ENCODE measurements at places on chromosomes 5 and 9.
A peak's percentile ranks its signal among the peaks of the same experiment; 100 is the strongest.

DNA sequence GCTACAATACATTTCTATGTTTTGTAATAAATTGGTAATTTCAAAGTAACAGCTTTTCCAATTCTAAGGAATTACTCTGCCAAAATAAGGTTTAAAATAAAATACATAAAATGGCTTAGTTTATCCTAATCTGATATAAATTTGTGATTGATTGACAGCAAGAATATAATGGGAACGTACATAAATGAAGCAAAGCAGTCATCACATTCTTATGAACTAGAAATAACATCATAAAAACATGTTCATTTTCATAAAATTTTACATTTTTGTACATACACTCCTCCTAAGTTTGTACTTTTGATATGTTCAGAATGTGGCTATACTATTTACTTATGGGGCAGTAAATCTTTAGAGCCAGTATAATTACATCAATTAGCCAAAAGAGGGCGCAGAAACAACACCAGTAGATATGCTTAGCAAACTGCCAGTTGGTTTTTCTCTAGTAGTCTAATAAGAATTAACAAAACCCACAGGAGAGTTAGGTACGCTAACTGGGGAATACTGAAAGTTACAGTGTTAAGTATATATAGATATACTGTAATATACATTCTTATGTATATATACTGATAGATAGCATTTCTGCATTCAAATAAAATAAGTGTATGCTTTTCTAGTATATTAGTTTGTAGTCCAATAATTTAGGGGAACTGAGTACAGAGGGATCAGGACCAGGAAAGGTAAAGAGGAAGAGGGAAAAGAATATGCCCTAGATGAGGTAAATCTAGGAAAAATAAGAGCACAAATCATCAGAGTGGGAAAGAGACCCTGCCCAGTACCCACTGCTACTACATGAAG, 76.8 kb downstream of the ZDHHC21 start:
- no peak for DNase-seq

- DNase-seq, result no peak
These were observed 61.7 kb downstream of the LIFR start for GRCh38 chr5:38494763-38495162.

DNA sequence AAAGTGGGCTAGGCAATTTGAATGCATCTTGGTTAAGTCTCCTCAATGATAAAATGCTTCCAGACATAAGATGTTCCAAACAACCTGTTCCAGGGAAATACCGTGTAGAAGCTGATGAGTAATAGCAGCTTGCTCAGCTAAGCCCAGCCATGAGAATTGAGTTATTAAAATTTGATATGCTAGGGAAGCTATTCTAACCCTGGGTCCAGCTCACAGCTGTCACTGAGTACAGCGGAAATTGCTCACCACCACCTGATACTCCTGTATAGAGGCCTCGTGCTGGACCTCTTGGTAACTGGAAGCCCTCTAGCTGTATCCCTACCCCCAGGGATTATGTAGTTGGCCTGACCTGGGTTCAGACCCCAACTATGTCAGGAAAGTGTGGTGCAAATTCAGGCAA, 521.3 kb upstream of the TRPC7 start:
- no peak for DNase-seq

GRCh38 chr9:72506615-72507014, 14.8 kb upstream of the TMC1 start:
- no peak for DNase-seq

DNA sequence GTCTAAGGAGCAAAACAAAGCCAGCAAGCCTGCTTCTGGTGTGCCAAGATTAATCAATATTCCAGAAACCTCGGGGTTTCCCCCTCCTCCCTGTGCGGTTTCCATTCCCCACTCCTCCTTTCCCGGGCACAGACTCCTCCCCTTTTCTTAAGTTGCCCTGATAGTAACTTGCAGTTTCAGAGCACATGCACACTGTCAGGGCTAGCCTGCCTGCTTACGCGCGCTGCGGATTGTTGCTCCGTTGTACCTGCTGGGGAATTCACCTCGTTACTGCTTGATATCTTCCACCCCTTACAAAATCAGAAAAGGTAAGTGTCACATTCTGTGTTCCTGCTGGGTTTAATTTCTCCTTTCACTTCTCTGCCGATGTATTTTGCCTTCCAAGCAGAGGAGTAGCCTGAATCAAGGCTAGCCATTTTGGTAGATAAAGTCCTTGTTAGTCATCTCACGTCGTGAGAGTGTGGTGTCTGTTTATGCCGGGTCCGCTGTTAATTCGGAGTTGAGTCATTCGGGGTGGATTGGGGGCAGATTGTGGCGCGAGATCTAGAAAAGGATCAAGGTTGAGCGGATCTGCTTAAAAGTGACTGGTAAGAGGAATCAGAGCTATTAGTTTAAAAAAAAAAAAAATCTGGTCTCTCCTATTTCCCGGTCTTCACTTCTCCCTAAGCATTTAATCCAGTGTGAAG, at the start of gene SLC1A3:
TSS of gene SLC1A3 (plus strand) at position 179 of the 686 bp plus-strand sequence. CDS start 1,818 bp downstream, outside the sequence.
- peak; percentile 40 for DNase-seq

DNA sequence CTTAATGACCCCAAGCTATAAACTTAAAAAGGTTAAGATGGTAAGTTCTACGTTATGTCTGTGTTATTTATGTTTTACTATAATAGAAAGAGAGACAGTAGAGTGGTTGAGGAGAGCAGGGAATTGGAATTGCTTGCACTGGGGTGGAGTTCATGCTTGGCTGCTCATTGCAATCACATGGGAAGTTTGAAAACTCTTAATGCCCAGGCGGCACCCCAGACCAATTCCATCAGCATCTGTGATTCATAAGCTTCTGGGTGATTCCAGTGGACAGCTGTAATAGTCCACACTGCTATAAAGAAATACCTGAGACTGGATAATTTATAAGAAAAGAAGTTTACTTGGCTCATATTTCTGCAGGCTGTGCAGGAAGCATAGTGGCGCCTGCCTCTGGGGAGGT, 323.9 kb upstream of the MSX2 start:
- DNase-seq, result no peak

DNA sequence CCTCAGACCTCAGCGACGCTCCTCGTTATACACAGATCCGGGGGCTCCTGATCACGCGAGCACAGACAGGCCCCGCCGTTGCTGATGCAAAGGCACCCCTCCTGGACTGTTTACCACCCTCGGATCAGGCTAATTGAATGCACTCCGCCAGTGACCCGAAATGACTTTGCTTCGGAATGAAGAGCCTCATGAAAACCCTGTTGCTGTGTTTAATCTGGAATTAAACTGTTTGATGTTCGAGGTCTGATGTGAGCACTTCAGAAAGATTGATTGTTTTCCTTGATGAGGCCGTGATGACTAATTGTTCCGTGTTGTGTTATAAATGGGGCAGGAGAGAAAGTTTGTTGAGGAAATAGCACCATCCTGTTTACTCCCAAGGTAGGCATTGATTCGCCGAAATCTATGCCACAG, 190.5 kb upstream of the PPP1R26 start:
- no peak for DNase-seq

DNA sequence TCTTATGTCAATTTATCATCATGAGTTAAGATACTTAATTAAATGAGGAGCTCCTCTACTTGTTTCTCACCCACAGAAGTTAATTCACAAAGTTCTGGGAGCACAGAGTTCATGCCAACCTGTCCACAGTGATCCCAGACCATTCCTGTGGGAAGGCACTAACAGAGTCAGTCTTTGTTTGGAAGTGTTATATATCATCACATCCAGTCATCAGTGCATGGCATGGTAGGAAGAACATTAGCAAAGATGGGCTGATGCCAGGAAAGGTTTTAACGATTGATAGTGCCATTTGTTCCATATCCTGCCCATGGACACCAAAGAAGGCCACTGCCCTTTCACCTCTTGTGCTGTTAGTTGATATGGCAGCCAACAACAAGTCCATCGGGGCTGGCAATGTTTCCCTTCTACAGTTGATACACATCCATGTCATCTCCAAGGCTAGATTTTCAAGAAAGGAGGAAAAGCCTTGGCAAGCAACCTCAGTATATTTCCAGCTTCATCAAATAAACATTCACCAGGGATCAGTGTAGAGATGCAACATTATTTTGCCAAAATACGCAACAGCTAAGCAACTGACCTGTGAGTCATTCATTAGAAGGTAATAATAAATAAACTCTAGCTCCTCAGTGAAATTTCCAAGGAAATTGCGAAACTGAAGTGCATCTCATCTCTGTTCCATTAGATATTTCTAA, 169.6 kb downstream of the RORB start:
- DNase-seq, result no peak

DNA sequence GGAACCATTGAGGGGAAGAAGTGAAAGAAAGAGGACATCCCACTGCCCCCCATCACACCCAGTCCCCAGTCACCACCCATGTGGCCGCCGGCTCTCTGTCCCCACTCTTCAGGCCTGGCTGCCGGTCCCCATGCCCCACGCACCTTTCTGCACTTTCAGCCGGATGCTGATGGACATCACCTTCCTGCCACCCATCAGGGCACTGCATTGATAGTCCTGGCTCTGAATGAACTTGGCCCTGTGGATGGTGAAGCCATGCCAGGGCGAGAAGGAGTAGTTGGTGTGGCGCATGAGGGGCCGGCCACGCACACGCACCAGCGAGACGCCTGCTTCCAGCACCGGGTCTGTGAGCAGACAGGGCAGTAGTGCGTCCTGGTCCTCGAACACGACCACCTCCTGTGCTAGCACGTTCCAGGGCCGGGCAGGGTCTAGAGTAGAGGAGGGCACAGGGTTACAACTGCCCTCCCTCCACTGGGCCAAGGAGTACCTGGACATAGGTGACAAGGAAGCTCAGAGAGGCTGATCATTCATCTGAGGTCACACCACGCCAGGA, 6.4 kb downstream of the CSF1R start:
- DNase-seq, result no peak

- DNase-seq, result no peak
These were observed 30.7 kb downstream of the INVS start for GRCh38 chr9:100129772-100130171.

GRCh38 chr5:1772634-1773033, 27.0 kb downstream of the MRPL36 start:
- DNase-seq, result no peak

DNA sequence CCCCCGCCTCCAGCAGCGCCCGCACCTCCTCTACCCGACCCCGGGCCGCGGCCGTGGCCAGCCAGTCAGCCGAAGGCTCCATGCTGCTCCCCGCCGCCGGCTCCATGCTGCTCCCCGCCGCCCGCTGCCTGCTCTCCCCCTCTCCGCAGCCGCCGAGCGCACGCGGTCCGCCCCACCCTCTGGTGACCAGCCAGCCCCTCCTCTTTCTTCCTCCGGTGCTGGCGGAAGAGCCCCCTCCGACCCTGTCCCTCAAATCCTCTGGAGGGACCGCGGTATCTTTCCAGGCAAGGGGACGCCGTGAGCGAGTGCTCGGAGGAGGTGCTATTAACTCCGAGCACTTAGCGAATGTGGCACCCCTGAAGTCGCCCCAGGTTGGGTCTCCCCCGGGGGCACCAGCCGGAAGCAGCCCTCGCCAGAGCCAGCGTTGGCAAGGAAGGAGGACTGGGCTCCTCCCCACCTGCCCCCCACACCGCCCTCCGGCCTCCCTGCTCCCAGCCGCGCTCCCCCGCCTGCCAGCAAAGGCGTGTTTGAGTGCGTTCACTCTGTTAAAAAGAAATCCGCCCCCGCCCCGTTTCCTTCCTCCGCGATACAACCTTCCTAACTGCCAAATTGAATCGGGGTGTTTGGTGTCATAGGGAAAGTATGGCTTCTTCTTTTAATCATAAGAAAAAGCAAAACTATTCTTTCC, 19.3 kb downstream of the CDKN2A start:
- peak; percentile 31 for DNase-seq

GRCh38 chr5:122541388-122541787, 229.4 kb downstream of the SNCAIP start:
- DNase-seq, result no peak

- DNase-seq, result no peak
These were observed 34.6 kb upstream of the CCL21 start for GRCh38 chr9:34744295-34745221.

- DNase-seq, result no peak
These were observed 186.3 kb downstream of the TLE4 start for GRCh38 chr9:79757881-79758669.

DNA sequence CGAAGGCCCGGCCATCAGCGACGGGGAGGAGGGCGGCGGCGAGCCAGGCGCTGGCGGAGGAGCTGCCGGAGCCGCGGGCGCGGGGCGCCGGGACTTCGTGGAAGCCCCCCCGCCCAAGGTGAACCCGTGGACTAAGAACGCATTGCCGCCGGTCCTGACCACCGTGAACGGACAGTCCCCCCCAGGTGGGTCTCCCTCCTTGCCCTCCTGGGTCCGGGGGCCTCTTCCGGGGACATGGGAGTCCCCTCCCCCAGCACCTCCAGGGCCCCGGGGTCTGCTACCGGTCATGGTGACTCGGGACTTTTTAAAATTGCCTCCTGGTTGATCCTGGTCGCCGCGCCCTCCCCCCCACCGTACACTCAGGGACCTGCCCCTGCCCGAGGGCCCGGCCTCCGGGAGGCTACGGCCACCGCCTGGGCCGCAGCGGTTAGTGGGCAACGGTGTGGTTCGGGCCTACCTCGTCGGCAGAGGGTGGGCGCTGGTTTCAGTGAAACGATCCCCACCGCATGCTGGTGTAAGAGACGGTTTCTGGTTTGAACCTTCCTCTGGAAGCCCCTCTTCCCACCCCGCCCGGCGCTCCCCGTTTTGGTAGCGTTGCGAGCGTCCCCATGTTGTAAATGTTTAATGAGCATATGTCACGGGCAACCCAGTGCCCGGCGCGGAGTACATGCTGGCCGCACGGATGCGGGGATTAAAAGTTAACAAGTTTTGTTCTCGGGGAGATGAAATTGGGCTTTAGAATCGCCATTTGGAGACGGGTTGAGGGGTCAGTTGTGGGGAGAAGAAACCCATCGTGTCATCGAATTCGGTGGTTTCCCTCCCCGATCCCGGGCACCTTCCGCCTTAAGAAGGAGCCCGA, 1.1 kb downstream of the LARP1 start:
- DNase-seq, result peak; percentile 27

DNA sequence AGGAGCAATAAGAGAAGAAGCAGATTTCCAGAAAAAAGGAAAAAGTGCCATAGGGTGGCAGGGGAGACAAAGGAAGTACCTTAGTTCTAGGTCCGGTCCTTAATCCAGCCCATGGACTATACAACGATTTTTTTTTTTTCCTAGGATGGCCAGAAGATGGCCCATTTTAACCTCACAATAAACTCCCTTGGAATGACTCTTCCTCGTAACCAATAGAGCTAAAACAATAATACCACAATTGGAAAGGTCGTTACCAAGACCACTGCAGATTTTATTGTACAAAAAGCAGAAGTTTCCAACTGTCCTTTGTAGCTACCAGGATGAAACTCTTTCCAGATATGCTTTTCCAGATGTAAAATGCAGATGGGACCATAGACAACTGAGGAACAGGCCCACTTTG, 34.4 kb upstream of the SSBP2 start:
- no peak for DNase-seq

DNA sequence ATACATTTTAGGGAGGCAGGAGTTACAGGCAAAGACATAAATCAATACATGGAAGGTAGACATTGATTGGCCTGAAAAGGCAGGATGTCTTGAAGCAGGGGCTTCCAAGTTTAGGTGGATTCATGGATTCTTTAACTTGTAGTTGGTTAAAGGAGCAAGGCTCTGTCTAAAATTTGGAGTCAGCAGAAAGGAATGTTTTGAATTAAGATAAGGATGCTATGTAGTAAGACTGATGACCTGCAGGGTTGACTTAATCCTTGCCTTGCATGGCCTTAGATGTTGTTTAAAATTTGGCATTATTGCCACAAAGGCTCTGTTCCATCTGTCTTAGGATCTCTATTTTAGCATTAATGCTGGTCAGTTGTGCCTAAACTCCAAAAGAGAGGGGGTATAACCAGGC, 171.3 kb downstream of the C5orf15 start:
- no peak for DNase-seq

- no peak for DNase-seq
These were observed 216.0 kb upstream of the PUM3 start for GRCh38 chr9:3059781-3060468.

GRCh38 chr9:101458963-101459631, 23.5 kb upstream of the ALDOB start:
- DNase-seq, result no peak

- DNase-seq, result no peak
These were observed 116.9 kb upstream of the SPOCK1 start for GRCh38 chr5:137616046-137616445.
